ENCODE measurements at places on chromosomes 7 and 10. TPM values are rescaled to one million over a fixed set of nuclear protein-coding genes. Genes with fewer than 3 reads are reported as not detected.

GRCh38 chr10:84818961-84819360 is 490.6 kb downstream of the CCSER2 start:
- no peak for DNase-seq

DNA sequence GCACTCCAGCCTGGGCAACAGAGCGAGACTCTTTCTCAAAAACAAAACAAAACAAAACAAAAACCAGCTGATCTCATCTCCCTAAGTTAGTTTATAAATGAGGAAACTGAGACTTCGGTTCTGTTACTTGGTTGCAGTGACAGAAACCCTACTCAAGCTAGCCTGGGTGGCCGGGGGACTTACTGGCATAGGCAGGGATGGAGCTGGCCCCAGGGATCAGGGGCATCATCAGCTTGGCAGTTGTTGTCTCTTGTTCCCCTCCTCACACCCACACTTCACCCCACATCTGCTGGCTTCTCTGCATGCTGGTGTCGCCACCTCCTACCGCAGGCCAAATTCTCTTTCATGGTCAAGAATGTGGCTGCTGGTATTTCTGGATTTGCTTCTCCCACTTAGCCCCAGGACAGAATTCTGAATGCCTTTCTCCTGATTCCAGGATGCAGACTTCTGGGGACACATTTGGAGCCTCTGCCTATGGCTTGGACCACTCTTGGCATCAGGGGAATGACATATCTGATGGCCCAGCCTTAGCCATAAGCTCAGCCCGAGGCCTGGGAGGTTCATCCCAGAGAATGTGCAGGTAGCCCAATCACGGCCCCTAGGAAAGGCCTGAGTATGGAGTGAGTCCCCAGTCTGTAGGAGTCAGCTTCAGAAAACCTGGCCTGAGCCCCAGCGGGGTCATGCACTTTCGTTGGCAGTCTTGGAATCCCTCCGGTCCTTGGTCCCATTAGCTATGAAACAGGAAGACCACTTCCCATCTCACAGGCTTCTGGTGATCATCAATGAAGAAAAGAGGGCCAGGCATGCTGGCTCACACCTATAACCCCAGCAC is 41.6 kb upstream of the CTBP2 start:
- DNase-seq, result no peak

DNA sequence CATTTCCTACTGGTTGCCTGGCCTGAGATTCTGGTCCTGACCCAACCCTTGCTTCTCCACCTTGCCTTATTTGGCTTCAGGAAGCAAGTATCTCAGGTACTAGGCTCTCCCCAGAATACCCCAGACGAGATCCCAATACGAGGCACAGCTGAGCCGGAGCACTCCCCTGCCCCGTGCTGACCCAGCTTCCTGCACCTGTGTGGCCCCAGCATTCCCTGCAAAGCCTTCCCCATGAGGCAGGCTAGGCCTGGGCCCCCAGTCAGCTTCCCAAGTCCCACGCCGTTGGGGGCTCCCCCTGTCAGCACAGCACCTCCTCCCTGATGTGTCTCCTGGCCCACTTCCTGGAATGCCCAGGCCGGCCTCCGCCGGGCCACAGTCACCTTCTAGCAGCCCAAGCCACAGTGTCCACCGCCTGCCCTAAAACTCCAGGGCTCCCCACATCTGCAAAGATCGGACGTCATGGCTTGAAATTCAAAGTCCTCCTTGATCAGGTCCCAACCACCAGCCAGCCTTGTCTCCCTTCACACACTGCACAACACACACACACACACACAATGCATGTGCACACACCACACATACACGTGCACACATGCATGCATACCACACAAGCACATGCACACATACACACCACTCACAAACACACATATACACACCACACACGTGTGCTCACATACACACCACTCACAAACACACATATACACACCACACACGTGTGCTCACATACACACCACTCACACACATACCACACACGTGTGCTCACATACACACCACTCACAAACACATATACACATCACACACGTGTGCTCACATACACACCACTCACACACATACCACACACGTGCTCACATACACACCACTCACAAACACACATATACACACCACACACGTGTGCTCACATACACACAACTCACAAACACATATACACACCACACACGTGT is 78.9 kb upstream of the FOXK1 start:
- no peak for DNase-seq

The HSPA12A gene
- total RNA-seq, result 47.5 TPM

The UFSP1 gene
- total RNA-seq, result 2.9 TPM

The IFIT1B gene
- total RNA-seq, result not detected

The KIAA1549 gene
- total RNA-seq, result 3.3 TPM

DNA sequence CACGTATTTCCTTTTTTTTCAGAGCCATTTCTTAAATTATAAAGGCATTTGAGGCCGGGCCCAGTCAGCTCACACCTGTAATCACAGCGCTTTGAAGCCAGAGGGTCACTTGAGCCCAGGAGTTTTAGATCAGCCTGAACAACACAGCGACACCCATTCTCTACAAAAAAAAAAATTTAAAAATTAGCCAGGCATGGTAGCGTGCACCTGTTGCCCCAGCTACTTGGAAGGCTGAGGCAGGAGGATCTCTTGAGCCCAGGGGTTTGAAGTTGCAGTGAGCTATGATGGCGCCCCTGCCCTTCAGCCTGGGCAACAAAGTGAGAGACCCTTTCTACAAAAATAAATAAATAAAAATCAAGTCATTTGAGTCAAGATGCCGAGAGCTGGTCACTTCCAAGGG is 3.0 kb downstream of the TMEM130 start:
- no peak for DNase-seq

DNA sequence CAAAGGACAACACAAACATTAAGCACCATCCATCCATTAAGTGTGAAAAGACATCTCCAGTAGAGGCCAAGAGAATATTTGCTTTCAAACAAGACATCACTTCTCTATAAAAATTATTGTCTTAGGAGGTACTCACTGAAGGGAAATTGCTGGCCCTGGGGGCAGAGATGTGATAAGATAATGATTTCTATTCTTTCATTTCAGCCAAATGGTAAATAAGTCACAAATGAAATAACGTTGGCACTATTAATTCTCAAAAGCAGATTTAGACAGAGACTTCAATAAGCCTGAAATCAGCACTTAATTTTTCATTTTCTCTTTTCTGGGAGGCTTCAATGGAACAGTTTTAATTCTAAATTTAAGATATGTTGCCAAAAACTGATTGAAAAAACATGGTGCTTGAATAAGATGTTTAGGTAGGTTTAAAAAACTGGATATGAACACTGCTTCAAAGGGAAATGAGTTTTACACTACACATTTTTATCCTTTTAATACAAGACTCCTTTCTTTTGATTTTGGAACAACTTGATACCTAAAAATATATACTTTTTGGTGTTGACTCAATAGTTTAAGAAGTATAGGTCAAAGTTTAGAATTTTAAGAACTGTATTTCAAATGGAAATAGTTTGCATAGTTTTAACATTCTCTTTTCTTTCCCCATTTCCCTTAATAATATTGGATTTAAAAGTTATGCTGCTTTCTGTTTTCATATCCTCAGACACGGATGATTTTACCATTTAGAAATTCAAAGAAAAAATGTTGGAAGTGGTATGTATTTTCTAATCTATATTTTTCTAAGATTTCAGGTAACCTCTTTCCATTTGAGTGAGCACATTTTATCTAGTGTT is 204.0 kb downstream of the AHR start:
- no peak for DNase-seq

The AGR2 gene
- total RNA-seq, result 8.5 TPM

DNA sequence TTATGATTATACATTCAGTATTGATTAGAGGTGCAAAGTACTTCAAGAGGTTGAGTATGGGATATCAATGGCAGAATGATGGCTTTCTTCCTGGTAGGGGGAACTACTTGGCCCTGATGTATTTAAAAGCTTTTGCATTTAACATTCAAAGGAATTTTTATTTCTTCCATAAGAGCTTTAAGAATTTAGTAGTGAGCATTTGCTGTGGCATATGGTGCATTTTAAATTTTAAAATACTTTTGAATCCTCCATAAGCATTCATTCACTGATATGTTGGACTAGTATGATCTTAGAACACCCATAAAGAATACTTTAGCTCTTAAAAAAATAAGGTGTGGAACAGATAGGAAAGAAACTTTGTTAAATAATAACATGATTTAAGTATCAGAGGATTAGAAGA is 191.9 kb upstream of the PPP1R3A start:
- DNase-seq, result no peak

DNA sequence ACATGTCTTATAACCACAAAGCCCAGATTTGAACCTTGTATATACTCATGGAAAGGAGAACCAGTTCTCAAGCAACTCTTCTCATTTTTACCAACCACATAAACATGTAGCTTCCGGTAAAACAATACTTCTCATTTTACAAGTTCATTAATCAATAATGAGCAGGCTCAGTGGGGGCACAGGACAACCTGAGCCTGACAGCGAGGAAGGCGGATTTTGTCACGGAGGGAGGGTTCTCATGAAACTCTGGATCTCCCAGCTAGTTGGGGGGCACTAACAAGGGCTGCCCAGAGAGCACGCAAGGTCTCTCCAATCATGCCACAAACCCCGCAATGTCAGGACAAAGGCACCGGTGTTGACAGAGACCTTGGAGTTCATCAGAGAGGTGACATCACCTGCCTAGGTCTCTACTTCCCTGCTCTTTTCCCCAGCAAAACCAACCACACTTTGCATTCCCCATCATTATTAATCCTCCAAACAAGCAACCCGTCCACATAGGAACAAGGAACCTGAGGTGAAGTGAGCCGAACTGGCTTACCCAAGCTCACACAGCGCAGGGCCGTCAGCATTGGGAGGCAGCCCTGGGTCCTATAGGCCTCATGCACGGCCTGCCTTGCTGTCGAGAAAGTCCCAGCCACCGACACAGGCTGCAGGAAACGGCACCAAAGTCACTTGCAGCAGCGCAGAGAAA is 192.1 kb upstream of the KLF14 start:
- DNase-seq, result no peak

The DYNC1I1 gene
- total RNA-seq, result 12.1 TPM

- no peak for DNase-seq
Observed at GRCh38 chr10:55058800-55059199, 257.8 kb upstream of the PCDH15 start.

- no peak for DNase-seq
Observed at GRCh38 chr7:155471718-155472117, 13.8 kb downstream of the EN2 start.

- DNase-seq, result no peak
Observed at GRCh38 chr10:5655121-5655520, 11.3 kb downstream of the ASB13 start.

The SLC29A4 gene
- total RNA-seq, result 1.5 TPM

GRCh38 chr10:17450024-17450423 is 4.4 kb downstream of the ST8SIA6 start:
- no peak for DNase-seq

- DNase-seq, result no peak
Observed at GRCh38 chr7:2084331-2084730, 148.4 kb downstream of the MAD1L1 start.

DNA sequence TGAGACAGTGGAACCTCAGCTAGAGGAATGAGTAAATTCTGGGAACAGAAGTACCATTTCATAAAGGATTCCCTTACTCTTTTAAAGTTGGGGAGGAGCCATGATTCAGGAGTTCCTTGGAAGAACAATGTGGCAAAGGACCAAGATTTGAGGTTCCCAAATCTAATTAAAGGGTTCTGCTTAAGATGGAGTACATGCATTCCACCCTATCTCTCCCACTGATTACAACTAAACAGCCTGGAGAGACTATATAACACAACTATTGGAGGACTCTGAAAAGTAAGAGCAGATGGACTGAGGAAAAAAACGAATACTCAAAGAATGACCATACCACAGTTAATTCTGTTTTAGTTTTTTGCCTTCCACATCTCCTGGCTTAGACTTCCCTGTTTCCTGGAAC is 212.9 kb upstream of the IMMP2L start:
- DNase-seq, result no peak

GRCh38 chr10:124740369-124741280 is 3.6 kb downstream of the FAM53B start:
- DNase-seq, result no peak

DNA sequence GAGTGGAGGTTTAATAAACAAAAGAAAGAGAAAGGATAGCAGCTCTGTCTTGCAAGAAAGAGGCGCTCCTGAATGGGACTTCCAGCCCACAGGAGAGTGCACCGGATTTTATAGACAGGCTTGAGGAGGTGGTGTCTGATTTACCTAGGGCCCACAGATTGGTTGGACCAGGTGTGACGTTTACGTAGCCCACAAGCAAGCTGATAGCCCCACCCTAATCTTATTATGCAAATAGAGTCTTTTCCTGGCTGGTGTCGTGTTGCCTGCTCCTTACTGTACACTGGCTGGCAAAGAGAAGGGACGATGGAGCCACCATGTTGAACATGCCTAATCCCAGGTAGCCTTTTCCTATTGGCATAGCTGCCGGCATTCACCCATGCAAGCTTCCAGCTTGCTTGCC is 319.7 kb upstream of the POM121L12 start:
- DNase-seq, result no peak

- DNase-seq, result no peak
Observed at GRCh38 chr10:30728766-30729165, 99.2 kb upstream of the LYZL2 start.

The BICC1 gene
- total RNA-seq, result 43.4 TPM

The EPO gene
- not detected for total RNA-seq

DNA sequence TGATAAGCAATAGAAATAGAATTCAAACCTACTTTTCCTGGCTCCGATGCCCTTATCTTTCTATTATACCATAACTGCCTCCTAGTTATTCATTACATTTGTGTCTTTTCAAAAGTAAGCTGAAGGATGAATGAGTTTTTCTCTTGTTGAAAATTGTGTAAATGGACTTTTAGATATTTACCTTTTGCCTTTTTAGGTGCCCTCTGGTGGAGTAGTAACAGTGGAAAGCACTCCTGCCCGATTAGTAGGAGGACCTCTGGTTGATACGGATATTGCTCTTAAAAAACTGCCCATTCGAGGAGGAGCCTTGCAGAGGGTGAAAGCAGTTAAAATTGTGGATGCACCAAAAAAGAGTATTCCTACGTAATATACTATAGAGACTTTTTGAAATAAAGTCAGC is 11.2 kb downstream of the FAM237B start:
- no peak for DNase-seq

DNA sequence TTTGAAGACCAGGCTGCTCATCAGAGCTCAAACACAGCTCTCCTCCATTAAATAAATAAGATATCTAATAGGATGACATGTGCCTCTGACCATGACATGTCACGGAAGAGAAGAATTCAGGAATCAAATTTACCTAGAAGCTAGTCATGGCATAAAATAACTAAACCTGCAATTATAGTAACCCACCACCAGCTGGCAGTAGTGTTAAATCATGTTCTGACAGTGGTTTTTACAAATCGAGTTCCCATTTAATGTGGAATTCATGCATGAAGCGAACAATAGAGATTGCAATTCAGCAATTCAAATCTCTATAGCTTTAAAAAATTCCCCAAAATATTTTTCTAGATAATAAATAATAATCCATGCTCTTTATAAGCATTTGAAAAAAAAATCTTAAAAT is 74.6 kb upstream of the IKZF1 start:
- no peak for DNase-seq

GRCh38 chr10:24363070-24363469 is 154.1 kb downstream of the KIAA1217 start:
- DNase-seq, result no peak
